ENCODE measurements at places on chromosomes 12 and 14.

DNA sequence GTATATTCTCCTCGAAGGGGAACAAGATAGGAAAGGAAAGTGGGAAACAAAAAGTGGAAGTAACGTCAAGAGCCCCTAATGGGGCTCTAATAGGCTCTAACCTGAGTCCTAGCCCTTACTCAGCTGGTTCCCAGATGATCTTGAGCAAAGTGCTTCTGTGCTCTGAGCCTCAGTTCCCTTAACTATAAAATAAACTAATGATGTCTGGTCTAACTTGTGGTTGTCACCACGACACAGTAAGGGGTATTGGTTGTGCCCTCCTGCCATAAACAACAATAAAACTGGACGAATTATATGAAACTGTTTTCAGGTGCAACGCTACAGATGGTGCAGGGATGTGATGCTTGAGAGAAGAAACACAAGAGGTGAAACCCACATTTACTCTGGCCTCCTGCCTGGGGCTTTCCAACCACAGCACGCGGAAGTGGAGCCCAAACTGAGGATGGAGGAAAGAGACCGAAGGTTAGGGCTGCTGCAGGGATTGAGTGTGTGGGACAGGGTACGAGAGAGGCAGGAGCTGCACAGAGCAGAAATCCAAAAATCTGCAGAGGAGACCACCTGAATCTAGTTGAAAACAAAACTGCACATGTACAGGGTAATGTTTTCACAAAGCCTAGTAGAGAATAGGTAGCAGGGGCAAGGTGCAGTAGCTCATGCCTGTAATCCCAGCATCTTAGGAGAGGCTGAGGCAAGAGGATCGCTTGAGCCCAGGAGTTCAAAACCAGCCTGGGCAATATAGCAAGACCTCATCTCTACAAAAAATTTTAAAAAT lies 45.6 kb upstream of the BCL2L14 start:
- DNase-seq, result no peak

DNA sequence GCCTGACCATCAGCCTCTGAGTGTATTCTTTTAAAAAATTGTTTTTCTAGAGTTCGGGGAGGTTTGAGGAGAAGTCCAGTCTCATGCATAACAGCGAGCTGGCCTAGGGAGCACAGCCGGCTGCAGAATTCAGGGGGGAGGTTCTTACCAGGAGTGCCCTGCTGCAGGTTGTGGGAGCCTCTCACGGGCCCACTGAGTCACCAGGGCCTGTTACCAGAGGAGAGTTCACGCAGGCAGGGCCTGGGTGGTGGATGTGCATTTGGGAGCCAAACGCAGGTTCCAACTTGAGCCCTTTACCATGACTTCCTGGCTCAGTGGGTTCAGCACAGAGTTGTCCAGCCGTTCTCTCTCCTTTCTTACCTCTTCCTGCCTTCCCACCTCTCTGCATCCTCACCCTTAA lies 14.4 kb downstream of the CD9 start:
- no peak for DNase-seq

GRCh38 chr12:117850048-117850447 lies 118.7 kb downstream of the KSR2 start:
- DNase-seq, result no peak

DNA sequence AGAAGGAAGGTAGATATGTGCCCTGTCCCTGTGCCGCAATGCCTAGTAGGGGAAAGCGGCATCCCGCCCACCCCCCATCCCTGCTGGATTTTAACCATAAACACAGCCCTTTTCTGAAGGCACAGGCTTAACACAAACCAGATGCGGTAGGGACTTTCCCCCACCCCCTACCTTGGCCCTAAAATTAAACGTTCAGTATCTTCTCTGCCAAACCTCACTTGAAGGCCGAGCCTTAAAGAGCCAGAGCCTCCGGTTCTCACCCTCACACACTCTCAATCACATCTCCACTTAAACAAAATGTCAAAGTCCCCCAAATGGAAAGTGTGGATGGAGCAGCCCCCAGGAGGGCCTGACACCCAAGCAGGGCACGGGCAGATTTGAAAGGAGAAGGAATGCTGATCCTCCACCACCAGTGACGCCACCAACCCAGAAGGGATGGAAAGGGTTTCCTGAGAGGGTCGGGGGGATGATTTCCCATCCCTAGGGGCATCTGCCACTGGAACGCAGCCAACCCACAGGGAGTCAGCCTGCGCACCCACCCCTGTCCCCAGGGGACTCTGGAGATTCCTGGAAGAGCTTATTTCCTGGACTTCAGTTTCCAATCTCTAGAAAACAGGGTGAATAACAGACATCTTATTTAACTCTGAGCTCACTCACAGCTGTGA lies 26.4 kb downstream of the ACTN1 start:
- no peak for DNase-seq

- peak; percentile 17 for DNase-seq
Measured at GRCh38 chr14:70642303-70643235, 853 bp downstream of the TTC9 start.

GRCh38 chr12:105272814-105273416 lies 36.9 kb upstream of the APPL2 start:
- DNase-seq, result no peak

- DNase-seq, result no peak
Measured at GRCh38 chr12:84641940-84642545, 270.6 kb downstream of the SLC6A15 start.

DNA sequence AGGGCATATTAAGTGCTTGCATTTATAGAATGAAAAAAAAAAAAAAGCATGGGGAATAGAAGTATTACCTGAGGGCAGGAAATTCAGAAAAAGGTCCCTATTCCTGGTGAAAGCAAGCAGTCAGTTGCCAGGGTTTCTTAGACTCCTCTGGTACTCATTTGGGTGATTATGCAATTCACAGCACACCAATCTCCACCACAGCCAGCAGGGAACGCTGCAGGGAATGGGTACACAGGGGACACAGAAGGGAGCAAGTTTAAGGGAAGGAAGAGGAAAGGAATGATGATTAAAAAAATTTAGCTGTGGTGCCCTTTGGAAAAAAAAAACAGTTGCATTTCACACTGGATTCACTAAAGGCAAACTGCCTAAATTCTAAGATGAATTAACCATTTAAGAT lies 14.2 kb downstream of the BLTP3B start:
- DNase-seq, result no peak

GRCh38 chr12:120264904-120265472 lies 542 bp downstream of the PXN start:
- DNase-seq, result no peak

DNA sequence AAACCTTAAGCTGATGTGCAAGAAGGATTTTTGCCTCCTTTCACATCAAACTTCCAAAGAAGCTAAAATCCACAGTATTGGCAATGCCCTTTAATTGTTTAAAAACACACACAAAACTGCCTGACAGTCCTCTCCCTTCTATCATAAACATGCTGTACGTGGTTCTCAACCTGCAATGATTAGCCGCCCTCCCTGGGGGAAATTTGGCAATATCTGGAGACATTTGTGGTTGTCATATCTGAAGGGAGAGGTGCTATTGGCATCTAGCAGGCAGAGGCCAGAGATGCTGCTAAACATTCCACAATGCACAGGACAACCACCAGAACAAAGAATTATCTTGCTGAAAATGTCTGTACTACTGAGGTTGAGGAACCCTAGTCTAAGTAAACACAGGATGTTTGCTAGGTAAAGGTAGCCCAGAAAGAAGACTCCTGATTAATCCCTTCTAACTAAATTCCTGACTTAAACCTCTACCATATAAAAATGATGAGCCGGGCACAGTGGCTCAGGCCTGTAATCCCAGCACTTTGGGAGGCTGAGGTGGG lies 1.2 kb downstream of the ACOT6 start:
- no peak for DNase-seq

DNA sequence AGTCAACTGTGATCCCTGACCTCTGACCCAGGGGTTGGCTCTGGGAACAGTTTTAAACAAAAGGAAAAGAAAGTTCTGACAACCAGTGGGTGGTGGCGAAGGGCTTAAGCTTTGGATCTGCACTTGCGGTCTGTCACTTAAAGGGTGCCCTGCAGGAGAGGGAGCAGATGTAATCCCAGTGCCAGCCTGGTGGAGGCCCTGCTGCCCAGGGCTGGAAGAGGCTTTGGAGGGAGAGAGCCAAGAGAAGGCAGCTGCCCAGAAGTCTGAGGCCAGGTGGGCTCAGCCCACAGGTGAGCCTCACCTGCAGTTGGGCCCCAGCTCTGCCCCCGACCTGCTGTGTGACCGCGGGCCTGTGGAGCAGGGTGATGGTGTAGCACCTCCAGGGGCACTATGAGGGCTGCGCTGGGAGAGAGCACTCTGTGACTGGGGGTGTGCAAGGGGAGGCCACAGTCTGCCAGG lies 19.1 kb downstream of the SH2B3 start:
- DNase-seq, result no peak

- no peak for DNase-seq
Measured at GRCh38 chr12:84016956-84017355, 895.6 kb downstream of the SLC6A15 start.

GRCh38 chr12:11510671-11511070 lies 115.3 kb upstream of the PRB2 start:
- DNase-seq, result no peak

GRCh38 chr12:6603095-6603567 lies 4.0 kb downstream of the CHD4 start:
- no peak for DNase-seq

- DNase-seq, result no peak
Measured at GRCh38 chr12:120702637-120703036, 7.6 kb upstream of the UNC119B start.

GRCh38 chr12:115885040-115885690 lies 392.3 kb downstream of the MED13L start:
- no peak for DNase-seq

GRCh38 chr12:82886671-82887340 lies 200.1 kb downstream of the TMTC2 start:
- no peak for DNase-seq

GRCh38 chr14:92398888-92399636 lies 76.1 kb downstream of the SLC24A4 start:
- DNase-seq, result no peak

DNA sequence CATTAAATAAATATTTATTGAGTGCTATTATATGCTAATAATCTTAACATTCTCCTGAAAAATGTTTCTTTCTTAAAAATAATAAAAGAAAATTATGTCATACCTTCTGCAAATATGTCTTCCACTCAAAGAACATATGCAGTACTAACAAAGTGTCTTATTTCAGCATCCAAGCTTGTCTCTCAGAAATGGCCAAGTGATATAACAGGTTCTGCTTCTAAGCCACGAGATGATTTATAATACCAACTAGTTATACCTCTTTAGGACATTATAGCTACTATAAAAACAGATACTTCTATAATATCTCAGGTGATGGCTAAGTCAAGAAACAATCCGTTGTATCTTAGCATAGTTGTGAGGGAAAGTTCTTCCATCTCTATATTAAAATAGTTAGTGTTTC lies 128.1 kb upstream of the ARID2 start:
- DNase-seq, result no peak

GRCh38 chr12:88303335-88303734 lies 161.2 kb downstream of the TMTC3 start:
- DNase-seq, result no peak

- DNase-seq, result no peak
Measured at GRCh38 chr12:11703378-11703777, 53.9 kb downstream of the ETV6 start.

GRCh38 chr14:22630486-22630885 lies 13.7 kb downstream of the OR6J1 start:
- no peak for DNase-seq

DNA sequence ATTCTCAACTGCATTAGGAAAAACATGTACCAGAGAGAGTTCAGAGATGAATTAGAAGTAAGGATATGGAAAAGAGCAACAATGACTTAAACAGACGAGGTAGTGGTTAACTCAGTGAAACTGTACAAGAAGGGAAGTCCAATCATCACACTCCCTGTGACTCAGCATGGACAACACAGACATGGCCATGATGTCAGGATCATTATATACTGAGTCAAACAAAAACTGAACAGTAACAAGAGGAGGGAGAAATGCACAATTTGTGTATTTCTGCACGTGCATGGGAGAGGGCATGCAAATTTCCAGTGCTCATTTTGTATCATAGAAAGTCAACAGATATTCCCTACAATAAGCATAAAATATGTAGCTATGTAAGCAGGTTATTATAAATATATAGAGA lies 1037.8 kb downstream of the BCL11B start:
- DNase-seq, result no peak

DNA sequence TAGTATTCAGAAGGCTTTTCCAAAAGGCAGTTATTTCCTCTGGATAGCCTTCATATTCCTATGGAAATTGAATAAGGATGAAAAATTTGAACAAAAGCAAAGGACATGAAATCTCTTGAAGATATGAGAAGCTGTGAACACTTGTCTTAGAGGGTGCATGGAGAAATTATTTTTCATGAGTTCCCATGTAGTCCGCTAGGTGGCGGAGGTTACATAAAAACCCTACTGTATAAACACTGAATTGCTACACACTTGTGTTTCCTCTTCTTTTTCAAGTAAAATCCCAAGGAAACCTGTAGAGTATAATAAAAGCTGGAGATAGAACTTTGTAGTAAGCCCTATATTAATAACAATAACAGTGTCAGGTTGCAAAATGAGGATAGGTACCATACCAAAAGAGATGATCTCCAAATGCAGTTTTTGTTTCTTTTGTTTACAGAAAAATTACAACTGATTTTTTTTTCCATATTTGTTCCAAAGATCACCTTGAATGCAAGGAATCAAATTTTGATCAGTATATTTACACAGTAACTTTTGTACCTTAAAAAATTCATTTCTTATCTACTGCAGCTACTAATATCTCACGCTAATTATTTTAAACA lies 37.8 kb upstream of the OR4E1 start:
- DNase-seq, result no peak

- DNase-seq, result no peak
Measured at GRCh38 chr12:89756585-89757398, 48.2 kb upstream of the ATP2B1 start.

DNA sequence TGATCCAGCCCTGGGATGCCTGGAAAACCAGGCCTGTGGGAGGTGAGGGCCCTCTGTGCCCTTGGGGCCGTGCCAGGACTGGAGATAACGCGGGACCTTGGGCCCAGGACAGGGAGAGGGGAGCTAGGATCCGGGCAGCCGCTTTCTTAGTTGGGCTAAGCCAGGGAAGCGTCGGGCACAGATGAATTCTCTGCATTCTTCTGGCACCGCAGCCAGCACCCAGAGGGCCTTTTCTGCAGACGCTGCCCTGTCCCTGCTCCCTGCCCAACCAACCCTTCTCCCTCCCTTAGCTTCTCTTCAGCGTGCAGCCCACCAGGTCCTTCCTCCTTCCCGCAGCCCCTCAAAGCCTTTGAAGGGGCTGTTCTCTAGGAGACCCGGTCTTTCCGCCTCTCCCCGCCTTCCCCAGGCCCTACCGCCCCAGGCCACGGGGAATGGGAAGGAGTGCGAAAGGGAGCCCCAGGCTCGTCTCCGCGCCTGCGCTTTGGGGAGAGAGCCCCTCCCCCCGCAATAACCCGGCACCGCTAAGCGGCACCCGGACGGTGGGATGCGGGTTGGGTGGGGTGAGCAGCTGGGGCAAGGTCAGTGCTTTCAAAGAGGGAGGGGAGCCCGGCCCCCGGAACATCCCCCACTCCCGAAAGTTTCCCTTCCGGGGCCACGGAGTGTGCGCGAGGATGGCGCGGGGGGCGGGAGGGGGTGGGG lies 663 bp downstream of the NCKAP5L start:
- DNase-seq, result no peak
